ENCODE measurements at places on chromosomes 16 and 17.

GRCh38 chr16:57148481-57148880, 37.4 kb downstream of the PSME3IP1 start:
- H3K4me3 ChIP-seq: no peak overlapping the region
- no peaks in the 10 kb centered on the region for H3K4me1 ChIP-seq
- H3K27ac ChIP-seq: peak overlapping the region; percentile 37
- H3K27me3 ChIP-seq: no peaks in the 10 kb centered on the region

DNA sequence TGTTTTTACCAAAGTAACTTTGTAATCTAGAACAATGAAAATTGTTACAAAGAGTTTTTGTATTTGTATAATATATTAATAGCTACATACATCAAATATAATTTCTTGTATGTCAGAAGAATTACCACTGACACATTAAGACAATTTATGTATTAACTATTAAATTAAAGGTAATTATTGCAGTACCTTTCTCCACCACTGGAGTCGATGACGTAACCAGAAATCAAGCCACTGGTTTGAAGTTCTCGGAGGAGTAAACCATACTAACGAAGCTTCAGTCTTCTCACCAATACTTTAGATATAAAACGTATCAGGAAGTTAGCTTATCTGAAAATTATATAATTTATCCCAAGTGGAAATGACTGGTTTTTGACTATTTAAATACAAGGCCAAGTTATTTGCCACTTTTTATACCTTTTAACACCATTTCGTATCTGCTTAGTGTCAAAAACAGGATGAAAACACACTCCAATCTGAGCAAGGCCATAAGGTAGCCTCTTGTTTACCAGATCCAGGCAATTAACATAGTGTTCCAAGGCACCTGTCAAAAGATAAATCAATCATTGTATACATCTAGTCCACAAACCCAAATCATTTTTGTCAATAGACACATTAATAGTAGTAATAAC, 4.3 kb downstream of the POLG2 start:
- H3K4me3 ChIP-seq: peak overlapping the region; percentile 22
- ATAC-seq: no peak
- H3K27me3 ChIP-seq: no peaks in the 10 kb centered on the region

- no peak overlapping the region for H3K27ac ChIP-seq
- H3K4me1 ChIP-seq: no peaks in the 10 kb centered on the region
- H3K4me3 ChIP-seq: no peak overlapping the region
Measured at GRCh38 chr16:86537486-86537885, 17.5 kb downstream of the MTHFSD start.

- no peaks in the 10 kb centered on the region for H3K36me3 ChIP-seq
- no peaks in the 10 kb centered on the region for H3K27me3 ChIP-seq
- no peak for ATAC-seq
- no peak overlapping the region for H3K4me3 ChIP-seq
Measured at GRCh38 chr16:55539049-55539448, 27.4 kb upstream of the CAPNS2 start.

DNA sequence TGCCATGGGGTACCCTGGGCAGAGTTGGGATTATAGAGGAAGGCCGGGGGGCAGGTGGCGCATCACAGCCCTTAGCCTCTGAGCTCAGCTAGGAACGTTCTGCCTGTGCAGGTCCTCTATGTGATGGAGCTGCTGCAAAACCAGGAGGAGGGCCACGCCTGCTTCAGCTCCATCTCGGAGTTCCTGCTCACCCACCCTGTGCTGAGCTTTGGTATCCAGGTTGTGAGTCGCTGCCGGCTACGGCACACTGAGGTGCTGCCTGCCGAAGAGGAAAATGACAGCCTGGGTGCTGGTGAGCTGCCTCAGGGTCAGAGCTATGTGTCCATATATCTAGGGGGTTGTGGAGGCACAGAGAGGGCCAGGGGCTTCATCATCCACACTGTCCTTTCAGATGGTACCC, 5.8 kb upstream of the NRN1L start:
- no peak for ATAC-seq
- peaks cover 13% of the 10 kb centered on the region for H3K4me1 ChIP-seq
- H3K36me3 ChIP-seq: peaks cover 91% of the 10 kb centered on the region
- H3K27ac ChIP-seq: no peak overlapping the region
- H3K27me3 ChIP-seq: no peaks in the 10 kb centered on the region

- H3K27me3 ChIP-seq: peaks cover 58% of the 10 kb centered on the region
- H3K27ac ChIP-seq: no peak overlapping the region
- H3K4me1 ChIP-seq: peaks cover 14% of the 10 kb centered on the region
- peaks cover 6% of the 10 kb centered on the region for H3K36me3 ChIP-seq
- peak; percentile 24 for ATAC-seq
- H3K4me3 ChIP-seq: peak overlapping the region; percentile 69
Measured at GRCh38 chr16:73058616-73059409, 10.9 kb upstream of the ZFHX3 start.

DNA sequence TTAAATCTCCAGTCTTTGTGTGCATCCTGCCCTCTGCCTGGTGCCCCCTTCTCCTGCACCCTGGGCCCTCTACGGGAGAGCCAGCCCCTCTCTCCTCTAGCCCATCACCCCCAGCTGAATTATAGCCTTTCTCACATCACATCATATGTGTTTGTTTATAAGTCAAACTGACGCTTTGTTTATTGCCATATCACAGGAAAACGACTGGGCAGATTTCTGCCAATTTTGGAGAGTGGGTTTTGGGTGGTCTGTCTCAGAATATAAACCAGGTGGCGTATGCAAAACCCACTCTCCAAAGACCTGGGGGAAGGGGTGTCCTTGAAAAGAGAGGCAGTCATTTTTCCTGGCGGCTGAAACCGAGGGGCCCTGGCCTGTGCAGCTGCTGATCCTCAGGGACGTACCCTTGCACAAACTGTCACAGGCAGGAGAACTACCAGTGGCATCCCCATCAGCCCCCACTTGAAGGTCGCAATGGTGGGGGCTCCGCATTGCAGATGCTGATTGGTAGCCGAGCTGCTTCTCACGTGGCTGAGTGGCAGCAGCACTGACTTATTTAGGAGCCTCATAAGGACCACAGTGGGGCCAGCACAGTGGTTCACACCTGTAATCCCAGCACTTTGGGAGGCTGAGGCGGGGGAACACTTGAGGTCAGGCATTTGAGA, 34.8 kb upstream of the CDC42EP4 start:
- H3K27me3 ChIP-seq: no peaks in the 10 kb centered on the region
- no peaks in the 10 kb centered on the region for H3K36me3 ChIP-seq
- H3K27ac ChIP-seq: no peak overlapping the region
- ATAC-seq: no peak

GRCh38 chr16:87582216-87582965, 19.9 kb upstream of the JPH3 start:
- H3K36me3 ChIP-seq: no peaks in the 10 kb centered on the region
- H3K4me3 ChIP-seq: no peak overlapping the region
- H3K27me3 ChIP-seq: peaks cover 40% of the 10 kb centered on the region
- H3K27ac ChIP-seq: no peak overlapping the region
- H3K4me1 ChIP-seq: no peaks in the 10 kb centered on the region

GRCh38 chr16:54347961-54348360, 61.4 kb upstream of the IRX3 start:
- H3K4me1 ChIP-seq: no peaks in the 10 kb centered on the region
- peaks cover 17% of the 10 kb centered on the region for H3K27me3 ChIP-seq
- H3K36me3 ChIP-seq: no peaks in the 10 kb centered on the region
- no peak for ATAC-seq
- H3K4me3 ChIP-seq: no peak overlapping the region
- no peak overlapping the region for H3K27ac ChIP-seq

DNA sequence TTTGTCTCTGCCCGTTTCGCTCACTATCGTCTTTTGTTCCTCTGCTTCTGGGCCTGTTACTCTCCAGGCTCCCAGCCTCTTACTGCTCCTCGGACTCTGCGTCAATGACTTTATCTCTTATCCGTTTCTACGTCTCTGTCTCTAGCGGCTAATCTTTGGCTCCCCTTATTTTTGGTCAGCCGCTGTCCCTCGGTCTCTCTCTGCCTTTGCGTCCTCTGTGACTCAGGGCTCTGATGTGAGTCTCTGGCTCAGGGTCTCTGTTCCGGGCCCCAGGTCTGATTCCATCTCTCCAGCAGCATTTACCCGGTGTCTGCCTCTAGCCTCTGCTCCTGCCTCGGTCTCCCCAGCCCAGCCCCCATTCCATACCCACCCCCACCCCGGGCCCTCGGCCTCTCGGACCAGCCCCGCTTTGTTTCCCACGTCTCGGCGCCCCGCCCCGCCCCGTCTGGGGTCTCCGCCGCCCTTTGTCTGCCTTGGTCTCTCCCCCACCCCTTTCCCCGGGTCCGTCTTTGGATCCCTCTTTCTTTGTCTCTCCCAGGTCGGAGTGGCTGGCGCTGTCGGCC, 547 bp upstream of the ZNF48 start:
- ATAC-seq: no peak
- H3K27me3 ChIP-seq: no peaks in the 10 kb centered on the region
- peaks cover 20% of the 10 kb centered on the region for H3K4me1 ChIP-seq
- peak overlapping the region; percentile 97 for H3K4me3 ChIP-seq

GRCh38 chr16:67677712-67678111, 11.1 kb downstream of the C16orf86 start:
- H3K4me3 ChIP-seq: no peak overlapping the region
- ATAC-seq: no peak
- H3K27ac ChIP-seq: peak overlapping the region; percentile 17
- peaks cover 5% of the 10 kb centered on the region for H3K36me3 ChIP-seq
- H3K4me1 ChIP-seq: no peaks in the 10 kb centered on the region

- H3K27me3 ChIP-seq: no peaks in the 10 kb centered on the region
- peak overlapping the region; percentile 83 for H3K4me3 ChIP-seq
- ATAC-seq: no peak
- peaks cover 14% of the 10 kb centered on the region for H3K4me1 ChIP-seq
- no peak overlapping the region for H3K27ac ChIP-seq
Measured at GRCh38 chr17:82645516-82645915, 2.7 kb downstream of the WDR45B start.

DNA sequence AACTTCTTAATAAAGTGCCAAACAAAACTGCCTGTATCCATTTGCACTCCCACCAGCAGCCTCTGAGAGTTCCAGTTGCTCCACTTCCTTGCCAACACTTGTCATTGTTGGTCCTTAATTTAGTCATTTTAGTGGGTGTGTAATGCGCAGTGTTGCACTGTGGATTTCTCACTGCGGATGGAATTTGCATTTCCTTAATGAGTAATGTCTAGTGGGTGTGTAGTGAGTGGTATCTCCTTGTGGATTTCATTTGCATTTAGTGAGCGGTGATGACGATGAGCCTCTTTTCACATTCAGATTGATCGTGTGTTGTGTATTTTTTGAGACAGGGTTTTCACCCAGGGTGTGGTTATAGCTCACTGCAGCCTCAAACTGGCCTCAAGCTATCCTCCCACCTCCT, 4.1 kb upstream of the MSLN start:
- H3K27ac ChIP-seq: no peak overlapping the region
- no peak overlapping the region for H3K4me3 ChIP-seq
- peak; percentile 95 for ATAC-seq
- no peaks in the 10 kb centered on the region for H3K4me1 ChIP-seq

GRCh38 chr16:53925107-53925410, 221.1 kb downstream of the FTO start:
- H3K4me3 ChIP-seq: no peak overlapping the region
- ATAC-seq: no peak
- no peak overlapping the region for H3K27ac ChIP-seq
- no peaks in the 10 kb centered on the region for H3K36me3 ChIP-seq

GRCh38 chr17:44105483-44105882, 18.0 kb downstream of the HDAC5 start:
- no peak overlapping the region for H3K4me3 ChIP-seq
- no peaks in the 10 kb centered on the region for H3K27me3 ChIP-seq
- H3K4me1 ChIP-seq: peaks cover 3% of the 10 kb centered on the region

- H3K4me1 ChIP-seq: peaks cover 19% of the 10 kb centered on the region
- no peaks in the 10 kb centered on the region for H3K27me3 ChIP-seq
- no peak overlapping the region for H3K27ac ChIP-seq
- H3K36me3 ChIP-seq: peaks cover 66% of the 10 kb centered on the region
Measured at GRCh38 chr17:42138749-42139492, 15.9 kb downstream of the RAB5C start.

DNA sequence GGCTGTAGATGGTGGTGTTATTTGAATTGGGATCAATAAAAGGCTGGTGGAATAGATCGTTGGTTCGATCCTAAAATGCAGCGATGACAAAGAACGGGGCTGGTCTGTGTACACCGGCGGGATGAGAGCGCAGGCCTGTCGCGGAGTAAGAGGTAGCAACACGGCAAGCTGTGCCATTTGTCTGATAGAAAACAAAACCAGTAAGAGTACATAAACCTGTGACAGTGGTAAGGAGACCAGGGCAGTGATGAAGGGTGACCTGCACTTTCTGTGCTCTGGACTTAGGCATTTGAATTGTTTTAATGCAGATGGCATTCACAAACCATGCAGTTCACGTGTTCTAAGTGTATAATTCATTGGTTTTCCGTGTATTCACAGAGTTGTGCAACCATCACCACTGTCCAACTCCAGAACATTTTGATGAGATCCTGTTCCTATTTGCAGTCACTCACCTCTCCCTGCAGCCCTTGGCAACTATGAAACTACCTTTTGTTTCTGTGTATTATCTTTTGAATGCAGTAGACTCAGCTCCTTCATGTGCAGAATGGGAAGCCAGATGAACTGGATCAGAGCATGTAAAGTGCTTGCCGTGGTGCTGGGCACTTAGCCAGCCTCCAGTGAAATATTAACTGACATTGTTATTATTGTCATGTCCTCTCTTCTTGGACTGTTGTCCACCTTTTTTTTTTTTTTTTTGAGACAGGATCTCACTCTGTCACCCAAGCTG, 286.1 kb downstream of the SNX29 start:
- no peak overlapping the region for H3K27ac ChIP-seq
- no peak overlapping the region for H3K4me3 ChIP-seq
- peaks cover 7% of the 10 kb centered on the region for H3K4me1 ChIP-seq
- no peaks in the 10 kb centered on the region for H3K27me3 ChIP-seq

DNA sequence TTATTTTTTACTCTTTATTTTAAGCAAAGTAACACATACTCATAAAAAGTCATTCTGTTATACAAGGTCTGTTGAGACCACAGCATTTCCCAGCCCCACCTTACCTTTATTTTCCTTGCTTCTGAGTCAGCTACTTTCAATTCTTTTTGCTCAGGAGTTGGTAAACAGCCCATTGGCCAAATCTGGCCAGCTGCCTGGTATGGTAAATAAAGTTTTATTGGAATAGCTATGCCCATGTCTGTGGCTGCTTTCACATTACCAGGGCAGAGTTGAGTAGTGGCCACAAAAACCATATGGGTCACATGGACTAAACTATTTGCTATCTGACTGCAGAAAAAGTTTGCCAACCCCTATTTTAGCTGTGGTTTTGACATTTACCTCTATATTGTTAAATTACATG, 3.4 kb upstream of the NSRP1 start:
- no peaks in the 10 kb centered on the region for H3K27me3 ChIP-seq
- H3K4me3 ChIP-seq: no peak overlapping the region
- H3K27ac ChIP-seq: no peak overlapping the region
- H3K36me3 ChIP-seq: peaks cover 19% of the 10 kb centered on the region
- peak; percentile 49 for ATAC-seq

GRCh38 chr17:73401911-73402310, 90.1 kb upstream of the CDC42EP4 start:
- H3K27ac ChIP-seq: no peak overlapping the region
- ATAC-seq: no peak
- no peaks in the 10 kb centered on the region for H3K27me3 ChIP-seq
- no peak overlapping the region for H3K4me3 ChIP-seq
- no peaks in the 10 kb centered on the region for H3K4me1 ChIP-seq
